Gastroesophageal sphincter (tissue), 4 donors: ENCODE measurements at places on chromosomes 13 and 19. TPM values are rescaled to one million over a fixed set of nuclear protein-coding genes. Genes with fewer than 3 reads are reported as not detected.
A peak's percentile ranks its signal among the peaks of the same experiment; 100 is the strongest.

Gene FUT1
- total RNA-seq, result 0.54 TPM

- no peak for ATAC-seq
- H3K27me3 ChIP-seq, result peaks cover 65% of the 10 kb centered on the region
- no peaks in the 10 kb centered on the region for H3K36me3 ChIP-seq
- H3K4me1 ChIP-seq, result no peaks in the 10 kb centered on the region
- H3K27ac ChIP-seq, result peak overlapping the region; percentile 60
Observed at GRCh38 chr13:112965573-112966115, 3.4 kb upstream of the MCF2L start.

DNA sequence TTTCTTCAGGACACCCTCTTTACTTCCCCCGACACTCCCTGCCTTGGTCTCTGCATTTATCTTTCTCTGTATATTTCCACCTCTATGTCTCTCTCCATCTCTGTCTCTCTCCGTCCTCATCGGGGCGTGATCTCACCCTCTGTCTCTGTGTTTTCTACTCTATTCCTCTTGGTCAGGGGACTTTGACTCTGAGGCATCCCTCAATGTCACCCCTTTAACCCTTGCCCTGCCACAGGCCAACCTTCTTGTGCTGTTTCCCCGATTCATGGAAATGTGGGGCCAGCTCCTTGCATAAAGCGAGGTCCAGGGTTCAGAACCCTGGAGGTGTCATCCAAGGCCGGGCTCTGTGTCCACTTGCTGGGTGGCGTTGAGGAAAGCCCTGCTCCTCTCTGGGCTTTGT lies 46.8 kb downstream of the COLGALT1 start:
- peaks cover 15% of the 10 kb centered on the region for H3K4me1 ChIP-seq
- no peak for ATAC-seq
- no peaks in the 10 kb centered on the region for H3K36me3 ChIP-seq
- H3K27me3 ChIP-seq, result peaks cover 73% of the 10 kb centered on the region
- no peak overlapping the region for H3K4me3 ChIP-seq

Gene DAND5
- total RNA-seq, result not detected

DNA sequence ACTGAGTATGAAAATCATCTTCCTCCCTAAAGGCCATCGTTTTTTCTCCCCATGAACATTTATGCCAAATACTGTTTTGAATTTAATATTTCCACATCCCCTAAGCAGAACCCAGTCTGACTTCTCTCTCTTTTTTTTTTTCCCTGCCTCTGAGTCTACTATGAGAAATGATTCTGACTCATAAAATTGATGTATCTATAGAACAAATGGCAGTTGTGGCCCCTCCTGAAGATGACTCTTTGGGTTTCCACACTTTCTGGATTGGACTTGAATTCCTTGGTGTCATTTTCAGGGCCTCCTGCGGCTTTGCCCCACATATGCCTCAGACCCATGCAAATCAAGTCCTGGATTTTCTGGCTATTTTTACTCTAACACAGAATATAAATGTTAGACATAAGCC lies 22.7 kb upstream of the NAXD start:
- H3K27me3 ChIP-seq, result no peaks in the 10 kb centered on the region
- no peak overlapping the region for H3K27ac ChIP-seq
- no peaks in the 10 kb centered on the region for H3K4me1 ChIP-seq

Gene MBD3L2
- total RNA-seq, result not detected

Gene MBD3L5
- not detected for total RNA-seq

Gene CC2D1A
- 36.8 TPM for total RNA-seq

- H3K4me1 ChIP-seq, result no peaks in the 10 kb centered on the region
- H3K27ac ChIP-seq, result no peak overlapping the region
- H3K4me3 ChIP-seq, result no peak overlapping the region
- no peak for ATAC-seq
- no peaks in the 10 kb centered on the region for H3K27me3 ChIP-seq
- no peaks in the 10 kb centered on the region for H3K36me3 ChIP-seq
Observed at GRCh38 chr13:93256998-93257397, 30.4 kb downstream of the GPC6 start.

DNA sequence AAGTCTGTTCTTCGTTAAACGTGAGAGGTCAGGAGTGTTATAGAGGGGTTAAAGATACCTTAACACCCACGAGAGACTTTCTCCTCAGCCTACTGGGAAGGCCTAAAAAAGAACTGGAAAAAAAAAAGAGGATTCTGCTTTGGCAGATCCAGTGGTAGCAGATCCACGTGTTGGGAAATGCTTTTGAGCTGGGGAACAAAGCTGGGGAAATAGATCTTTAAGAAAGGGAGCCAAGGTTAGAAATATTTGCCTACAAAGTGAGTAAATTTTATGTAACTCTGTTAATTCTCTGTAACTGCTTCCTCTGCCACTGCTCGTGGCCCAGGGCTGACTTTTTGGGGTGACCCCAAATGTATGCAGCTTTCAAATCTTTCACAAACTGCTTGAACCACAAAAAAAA lies 11.7 kb downstream of the RFX2 start:
- H3K4me3 ChIP-seq, result no peak overlapping the region
- no peaks in the 10 kb centered on the region for H3K27me3 ChIP-seq
- peaks cover 48% of the 10 kb centered on the region for H3K4me1 ChIP-seq
- H3K27ac ChIP-seq, result peak overlapping the region; percentile 72
- no peaks in the 10 kb centered on the region for H3K36me3 ChIP-seq

- H3K4me1 ChIP-seq, result no peaks in the 10 kb centered on the region
- peak overlapping the region; percentile 46 for H3K4me3 ChIP-seq
- no peaks in the 10 kb centered on the region for H3K27me3 ChIP-seq
- peak overlapping the region; percentile 29 for H3K27ac ChIP-seq
Observed at GRCh38 chr13:30572859-30573275, 44.9 kb upstream of the USPL1 start.

DNA sequence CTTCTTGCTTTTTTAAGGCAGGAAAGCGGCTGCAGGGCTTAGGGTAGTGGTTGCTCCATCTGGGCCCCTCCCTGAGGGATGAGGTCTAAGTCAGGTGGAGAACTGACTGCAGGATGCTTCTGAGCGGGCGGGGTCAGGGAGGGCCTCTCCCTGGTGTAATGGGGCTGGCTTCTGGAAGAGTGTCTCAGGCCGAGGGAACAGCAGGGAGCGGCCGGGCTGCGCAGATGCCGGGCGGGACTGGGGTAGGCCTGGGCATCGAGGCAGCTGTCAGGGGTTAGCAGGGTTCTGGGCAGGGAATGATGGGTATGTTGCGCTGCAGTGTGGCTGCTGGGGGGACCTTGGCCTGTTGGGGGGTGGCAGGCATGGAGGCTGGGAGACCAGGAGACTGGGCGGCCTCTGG lies 2.7 kb downstream of the FAM174C start:
- no peak for ATAC-seq
- peaks cover 5% of the 10 kb centered on the region for H3K27me3 ChIP-seq
- no peak overlapping the region for H3K4me3 ChIP-seq
- H3K4me1 ChIP-seq, result peaks cover 48% of the 10 kb centered on the region

- no peak overlapping the region for H3K4me3 ChIP-seq
- no peak for ATAC-seq
- H3K36me3 ChIP-seq, result no peaks in the 10 kb centered on the region
- H3K27ac ChIP-seq, result no peak overlapping the region
Observed at GRCh38 chr19:39223703-39224279, 19.7 kb upstream of the SYCN start.

DNA sequence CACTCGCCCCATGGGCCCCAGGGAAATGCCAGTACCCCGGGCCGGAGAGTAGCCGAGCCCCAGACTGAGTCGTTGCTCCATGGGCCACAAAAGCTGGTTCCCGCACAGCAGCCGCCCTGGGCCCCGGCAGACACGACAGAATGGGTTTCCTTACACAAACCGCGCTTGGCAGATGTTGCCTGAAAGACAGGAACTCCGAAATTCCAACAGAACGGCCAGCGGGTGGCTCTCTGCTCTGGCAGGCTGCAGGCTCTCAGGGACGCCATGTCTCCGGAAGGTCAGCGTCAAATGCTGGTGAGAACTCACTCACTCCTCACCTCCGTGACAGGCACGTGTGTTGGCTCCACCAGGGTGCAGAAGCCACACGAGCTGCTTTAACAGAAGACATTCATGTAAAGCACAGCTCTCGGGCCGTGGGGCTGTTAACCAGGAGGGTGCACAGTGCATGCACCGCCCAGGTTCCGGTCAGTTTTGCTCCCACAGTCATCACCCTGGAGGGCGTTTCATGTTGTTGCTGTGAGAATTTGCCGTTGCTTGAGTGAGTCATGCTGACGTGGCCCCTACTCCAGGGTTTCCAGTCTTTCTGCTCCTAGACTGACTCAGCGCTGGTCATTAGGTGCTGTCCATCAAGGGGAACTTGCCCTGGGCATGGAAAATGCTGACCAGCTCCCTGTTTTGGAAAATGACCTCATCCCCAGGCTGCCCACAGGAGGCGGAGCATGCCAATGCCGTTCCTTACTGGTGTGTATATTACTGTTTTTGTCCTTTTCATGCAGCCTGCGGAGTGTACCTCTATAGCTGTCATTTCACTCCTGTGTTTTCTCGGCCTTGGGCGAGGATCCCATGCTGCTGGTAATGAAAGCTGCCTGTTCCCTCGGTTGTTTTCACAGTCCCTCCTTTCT lies 44.8 kb downstream of the ANKRD10 start:
- peak overlapping the region; percentile 81 for H3K27ac ChIP-seq
- peak; percentile 95 for ATAC-seq
- peaks cover 15% of the 10 kb centered on the region for H3K4me1 ChIP-seq
- peak overlapping the region; percentile 3 for H3K4me3 ChIP-seq
- no peaks in the 10 kb centered on the region for H3K36me3 ChIP-seq
- H3K27me3 ChIP-seq, result no peaks in the 10 kb centered on the region

DNA sequence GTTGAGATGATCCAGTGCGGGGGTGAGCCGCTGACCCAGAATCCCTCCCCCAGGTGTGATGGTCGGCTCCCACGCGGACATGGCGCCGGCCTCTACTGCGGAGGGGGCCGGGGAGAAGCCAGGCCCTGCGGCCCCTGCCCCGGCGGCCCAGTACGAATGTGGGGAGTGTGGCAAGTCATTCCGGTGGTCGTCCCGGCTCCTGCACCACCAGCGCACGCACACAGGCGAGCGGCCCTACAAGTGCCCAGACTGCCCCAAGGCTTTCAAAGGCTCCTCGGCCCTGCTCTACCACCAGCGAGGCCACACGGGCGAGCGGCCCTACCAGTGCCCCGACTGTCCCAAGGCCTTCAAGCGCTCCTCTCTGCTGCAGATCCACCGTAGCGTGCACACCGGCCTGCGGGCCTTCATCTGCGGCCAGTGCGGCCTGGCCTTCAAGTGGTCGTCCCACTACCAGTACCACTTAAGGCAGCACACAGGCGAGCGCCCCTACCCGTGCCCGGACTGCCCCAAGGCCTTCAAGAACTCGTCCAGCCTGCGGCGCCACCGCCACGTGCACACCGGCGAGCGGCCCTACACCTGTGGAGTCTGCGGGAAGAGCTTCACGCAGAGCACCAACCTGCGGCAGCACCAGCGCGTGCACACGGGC lies 3.7 kb upstream of the NAT14 start:
- no peak overlapping the region for H3K27ac ChIP-seq
- peaks cover 55% of the 10 kb centered on the region for H3K4me1 ChIP-seq
- ATAC-seq, result no peak
- no peaks in the 10 kb centered on the region for H3K27me3 ChIP-seq
- H3K4me3 ChIP-seq, result no peak overlapping the region
- no peaks in the 10 kb centered on the region for H3K36me3 ChIP-seq

DNA sequence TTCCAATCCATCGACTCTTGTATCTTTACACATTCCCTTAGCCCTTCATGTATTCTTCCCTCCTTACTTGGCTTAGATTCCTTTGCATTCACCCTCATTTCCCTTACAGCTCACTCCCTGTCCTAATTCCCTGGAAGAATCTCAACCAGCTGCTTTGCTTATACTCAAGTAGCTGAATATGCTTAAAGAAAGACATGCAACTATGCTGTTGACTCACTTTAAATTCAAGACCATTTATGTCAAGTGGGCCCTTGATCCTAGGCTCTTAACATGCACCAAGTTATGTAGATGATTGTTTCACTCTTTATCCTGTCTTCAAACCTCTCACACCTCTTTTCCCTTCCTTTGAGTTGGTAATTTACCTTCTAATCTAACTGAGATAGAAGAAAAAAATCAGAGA lies 7.4 kb downstream of the CCDC122 start:
- no peaks in the 10 kb centered on the region for H3K27me3 ChIP-seq
- H3K4me1 ChIP-seq, result no peaks in the 10 kb centered on the region
- H3K36me3 ChIP-seq, result peaks cover 24% of the 10 kb centered on the region
- H3K27ac ChIP-seq, result no peak overlapping the region
- ATAC-seq, result no peak

Gene CNN1
- total RNA-seq, result 2,882 TPM

GRCh38 chr13:50158385-50159165 lies 143.3 kb downstream of the KCNRG start:
- no peaks in the 10 kb centered on the region for H3K4me1 ChIP-seq
- H3K4me3 ChIP-seq, result no peak overlapping the region
- H3K27me3 ChIP-seq, result no peaks in the 10 kb centered on the region
- no peak overlapping the region for H3K27ac ChIP-seq

- H3K36me3 ChIP-seq, result no peaks in the 10 kb centered on the region
- H3K4me3 ChIP-seq, result no peak overlapping the region
- no peaks in the 10 kb centered on the region for H3K4me1 ChIP-seq
- ATAC-seq, result no peak
Observed at GRCh38 chr19:3151563-3152418, 16.0 kb downstream of the GNA15 start.

DNA sequence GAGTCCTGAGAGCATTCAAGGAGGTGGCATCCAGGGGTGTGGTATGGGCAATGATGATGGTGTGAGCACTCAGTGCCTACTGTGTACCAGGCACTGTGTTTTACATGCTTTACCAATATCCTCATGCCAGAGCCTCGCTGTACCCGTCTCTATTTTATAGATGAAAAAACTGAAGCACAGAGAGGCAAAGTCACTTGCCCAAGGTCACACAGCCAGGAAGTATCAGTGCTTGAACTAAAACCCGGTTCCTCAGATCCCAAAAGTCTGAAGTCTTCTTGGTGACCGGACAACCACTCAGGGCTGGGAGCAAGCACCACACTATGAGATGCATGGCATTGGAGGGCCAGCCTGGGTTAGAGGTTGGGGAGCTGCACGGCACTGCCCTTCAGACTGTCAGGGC lies 84.1 kb downstream of the CHST8 start:
- ATAC-seq, result no peak
- no peaks in the 10 kb centered on the region for H3K36me3 ChIP-seq
- no peaks in the 10 kb centered on the region for H3K4me1 ChIP-seq
- peaks cover 23% of the 10 kb centered on the region for H3K27me3 ChIP-seq
- H3K4me3 ChIP-seq, result no peak overlapping the region

Gene WDR87
- not detected for total RNA-seq

GRCh38 chr13:33543631-33544265 lies 258.2 kb upstream of the STARD13 start:
- H3K27ac ChIP-seq, result peak overlapping the region; percentile 96
- no peaks in the 10 kb centered on the region for H3K27me3 ChIP-seq

Gene ZNF555
- total RNA-seq, result 9.2 TPM

DNA sequence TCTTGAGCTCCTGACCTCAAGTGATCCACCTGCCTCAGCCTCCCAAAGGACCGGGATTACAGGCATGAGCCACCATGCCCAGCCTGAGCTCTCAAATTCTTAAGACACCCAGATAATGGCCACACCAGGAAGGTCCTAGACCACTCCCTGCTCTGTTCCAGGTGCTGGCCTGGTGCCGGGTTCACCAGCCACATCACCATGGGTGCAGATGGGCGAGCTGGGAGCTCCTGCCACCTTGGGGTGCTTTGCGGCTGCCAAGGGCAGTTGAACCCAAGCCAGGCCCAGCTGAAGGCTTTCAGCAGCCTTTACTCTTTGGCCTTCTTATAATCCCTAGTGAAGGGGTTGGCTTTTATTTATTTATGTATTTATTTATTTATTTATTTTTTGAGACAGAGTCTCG lies 4.9 kb downstream of the HPN start:
- H3K4me3 ChIP-seq, result no peak overlapping the region
- no peak for ATAC-seq
- no peaks in the 10 kb centered on the region for H3K36me3 ChIP-seq
- H3K4me1 ChIP-seq, result peaks cover 10% of the 10 kb centered on the region
- H3K27ac ChIP-seq, result no peak overlapping the region
